Activated CD8-positive, alpha-beta memory T cell treated with anti-CD3 and anti-CD28 coated beads for 4 hours (primary cell): ENCODE measurements at places on chromosomes 4 and X.

DNA sequence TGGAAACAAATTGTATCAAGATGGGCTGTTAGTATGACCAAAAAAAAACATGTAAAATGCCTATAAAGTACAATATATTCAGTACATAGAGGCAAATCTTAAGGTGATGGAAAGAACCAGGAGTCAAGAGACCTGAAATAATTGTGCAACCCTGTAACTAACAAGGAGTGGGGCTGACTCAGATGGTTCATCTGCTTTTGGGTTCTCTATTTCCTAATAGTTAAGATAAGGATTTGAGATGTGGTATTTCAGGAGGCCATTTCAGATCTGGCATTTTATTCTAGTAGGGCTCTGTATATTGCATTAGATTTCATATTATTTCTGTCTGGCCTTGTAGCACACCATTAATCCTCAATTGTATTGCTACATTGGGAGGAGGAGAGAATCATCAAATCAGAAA is 268.4 kb downstream of the HS3ST1 start:
- no peak for DNase-seq

GRCh38 chr4:20764366-20764992 is 64.2 kb downstream of the PACRGL start:
- DNase-seq: no peak

GRCh38 chr4:180052629-180053028 is 2190.6 kb upstream of the TENM3 start:
- no peak for DNase-seq

DNA sequence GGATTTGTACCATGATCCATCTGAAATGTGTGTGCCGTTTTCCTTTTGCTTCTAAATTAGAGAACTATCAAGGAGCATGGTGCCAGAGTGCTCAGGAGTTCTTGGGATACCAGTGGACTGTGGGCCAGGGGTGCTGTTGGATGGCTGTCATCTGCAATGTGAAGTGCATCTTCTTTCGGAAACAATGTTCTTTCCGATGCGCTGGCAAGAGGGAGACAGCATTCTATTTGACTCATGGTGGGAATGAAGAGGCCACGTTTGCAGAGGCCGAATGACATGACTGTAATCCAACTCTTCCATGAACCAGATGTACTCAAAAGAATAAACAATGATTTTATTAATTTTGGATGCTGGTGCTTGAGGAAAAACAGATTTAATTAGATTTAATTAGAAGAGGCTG is 45.5 kb downstream of the SORCS2 start:
- no peak for DNase-seq

DNA sequence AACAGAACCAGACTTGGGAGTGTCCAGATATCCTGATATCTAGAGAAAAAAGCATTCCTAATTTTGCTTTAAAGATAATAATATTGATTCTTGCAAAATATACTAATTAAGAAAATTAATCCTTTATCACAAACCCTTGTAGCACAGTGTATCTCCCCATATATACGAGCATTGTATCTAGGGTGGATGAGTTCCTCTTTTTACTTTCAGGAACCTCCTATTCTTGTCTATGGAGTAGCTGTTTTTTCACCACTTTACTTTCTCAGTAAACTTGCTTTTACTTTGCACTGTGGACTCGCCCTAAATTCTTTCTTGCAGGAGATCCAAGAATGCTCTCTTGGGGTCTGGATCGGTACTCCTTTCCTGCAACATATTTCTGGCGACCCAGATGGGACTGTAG is 103.9 kb downstream of the GLUD2 start:
- no peak for DNase-seq

- DNase-seq: no peak
These were observed 6.1 kb upstream of the RNF175 start for GRCh38 chr4:153765894-153766293.

GRCh38 chr4:15758294-15758693 is 19.8 kb upstream of the CD38 start:
- DNase-seq: no peak
